AG04450 (cell line): ENCODE measurements at places on chromosomes 2 and 18.
A peak's percentile ranks its signal among the peaks of the same experiment; 100 is the strongest.

GRCh38 chr2:70717431-70718038 lies 50.5 kb downstream of the ADD2 start:
- DNase-seq = no peak

DNA sequence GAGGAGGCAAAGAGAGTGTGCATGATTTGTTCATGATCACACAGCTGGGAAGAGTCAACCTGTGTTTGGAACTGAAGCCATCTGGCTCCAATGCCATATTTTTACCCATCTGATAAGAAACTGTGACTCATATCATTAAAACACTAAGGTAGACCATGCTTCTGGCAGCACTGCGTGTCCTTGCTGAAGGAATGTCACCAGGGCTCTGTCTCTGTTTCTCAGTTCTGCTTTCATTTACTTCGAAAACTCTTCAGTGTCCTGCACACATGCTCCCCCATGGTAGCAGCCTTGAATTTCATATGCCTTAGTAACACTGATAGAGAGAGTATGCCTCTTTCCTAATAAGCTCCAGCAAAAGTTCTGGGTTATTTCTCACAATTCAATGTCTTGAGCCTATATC lies 830.4 kb downstream of the DCDC2C start:
- DNase-seq = no peak

DNA sequence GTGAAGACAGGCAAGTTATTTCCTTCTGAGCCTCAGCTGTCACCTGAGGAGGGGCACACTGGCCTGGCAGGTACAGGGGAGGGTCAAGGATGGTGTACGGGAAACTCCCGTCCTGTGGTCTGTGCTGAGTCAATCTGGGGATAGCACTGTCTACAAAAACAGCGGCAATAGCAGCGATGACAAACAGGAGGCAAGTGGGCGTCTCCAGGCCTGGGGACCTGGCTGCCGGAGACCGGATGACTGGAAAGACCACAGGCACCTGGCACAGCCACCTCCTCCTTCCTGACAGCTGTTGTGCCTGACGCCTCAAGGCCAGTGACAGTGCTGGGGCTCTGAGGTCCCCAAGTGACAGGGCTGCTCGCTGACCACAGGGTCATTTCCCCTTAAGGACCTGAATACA lies 202.1 kb upstream of the HS6ST1 start:
- no peak for DNase-seq

DNA sequence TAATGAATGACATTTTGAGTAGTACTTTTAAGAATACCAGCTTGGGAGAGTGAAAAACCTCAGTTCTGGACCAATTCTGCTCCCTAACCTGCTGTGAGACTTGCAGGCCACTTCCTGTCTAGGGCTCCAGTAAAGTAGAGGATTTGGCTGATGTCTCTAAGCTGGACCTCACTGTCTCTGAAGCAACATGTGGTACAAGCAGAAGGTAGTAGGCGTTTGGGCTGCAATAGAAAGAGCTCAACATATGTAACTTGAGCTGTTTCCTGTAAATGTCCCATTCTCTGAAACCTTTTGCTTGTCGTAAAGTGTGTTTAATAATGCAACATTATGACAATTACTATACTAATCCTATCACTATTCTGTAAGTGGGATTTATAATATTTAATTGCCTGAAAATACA lies 213.1 kb downstream of the MYO3B start:
- DNase-seq = no peak

DNA sequence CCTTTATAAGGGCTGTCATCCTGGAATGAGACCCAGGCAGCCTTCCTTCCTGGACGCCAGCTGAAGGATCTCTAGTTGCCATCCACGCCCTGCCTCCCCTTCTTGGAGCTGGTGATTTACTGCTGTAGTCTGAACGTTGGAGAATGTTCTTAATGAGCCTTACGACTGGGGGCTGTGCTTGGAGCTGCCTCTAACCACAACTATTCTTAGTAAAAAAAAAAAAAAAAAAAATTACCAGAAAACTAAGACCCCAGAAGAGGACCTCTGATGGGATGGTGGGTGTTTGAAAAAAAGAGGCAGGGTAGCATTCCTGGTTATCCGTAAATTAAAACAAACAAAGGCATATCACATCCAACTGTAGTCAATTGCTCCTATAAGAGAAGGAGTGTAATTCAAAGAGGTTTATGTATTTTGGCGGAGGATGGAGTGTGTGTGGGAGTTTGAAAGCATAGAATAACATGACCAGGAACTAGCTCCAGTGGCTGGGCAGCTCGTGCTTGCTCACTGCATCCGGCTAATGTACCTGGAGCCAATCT lies 105.4 kb downstream of the QPCT start:
- no peak for DNase-seq

DNA sequence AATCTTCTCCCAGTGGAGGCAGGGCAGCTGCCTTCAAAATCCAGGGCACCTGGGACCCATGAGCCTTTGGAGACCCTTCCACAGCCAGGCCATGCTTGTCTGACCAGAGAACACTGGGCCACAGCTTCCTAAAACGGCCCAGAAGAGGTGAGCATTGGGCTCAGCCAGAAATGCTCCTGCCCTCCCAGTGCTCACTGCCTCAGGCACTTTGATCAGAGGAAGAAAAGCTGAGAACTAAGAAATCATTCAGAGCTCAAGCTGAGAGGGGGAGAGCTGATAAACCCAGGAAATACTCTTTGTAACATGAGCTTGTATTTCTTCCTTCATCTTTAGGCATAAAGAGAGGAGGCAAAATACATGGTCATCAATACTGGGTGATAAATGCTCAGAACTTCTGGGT lies 365.5 kb upstream of the KLHL29 start:
- DNase-seq = no peak

- no peak for DNase-seq
These were observed 297.7 kb upstream of the DOK6 start for GRCh38 chr18:69102959-69103358.

DNA sequence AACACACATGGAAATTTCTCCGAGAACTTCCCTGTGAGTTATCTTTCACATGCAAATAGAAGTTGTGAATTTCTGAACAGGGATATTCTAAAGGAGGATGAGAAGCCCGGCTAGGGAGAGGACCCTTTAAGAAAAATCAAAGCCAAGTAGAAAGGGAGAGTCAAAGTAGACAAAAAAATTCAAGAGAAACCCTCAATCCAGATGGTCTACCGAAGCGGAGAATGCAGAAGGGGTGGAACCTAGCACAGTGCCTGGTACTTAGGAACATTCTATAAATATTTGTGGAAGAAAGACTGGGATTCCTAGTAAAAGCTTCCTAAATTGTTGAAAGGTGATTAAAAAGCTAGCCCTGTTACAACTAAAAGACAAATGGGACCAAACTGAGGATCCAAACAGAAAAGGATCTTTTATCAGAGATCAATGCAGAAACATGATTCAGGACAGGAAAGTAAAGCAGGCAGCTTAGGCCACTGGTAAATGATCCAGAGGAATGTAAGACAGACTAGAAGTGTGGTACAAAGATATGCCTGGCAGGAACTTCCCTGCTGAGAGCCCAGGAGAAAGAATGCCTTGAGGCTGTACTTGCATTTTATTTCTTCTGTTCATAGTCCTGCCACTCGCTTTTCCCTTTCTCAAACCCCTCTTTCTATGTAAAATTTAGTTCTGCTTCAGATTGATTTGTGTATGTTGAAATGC lies 19.5 kb upstream of the GLS start:
- no peak for DNase-seq

- DNase-seq = peak; percentile 63
These were observed 64.1 kb upstream of the ACVR1C start for GRCh38 chr2:157692768-157693167.

- no peak for DNase-seq
These were observed 3.1 kb upstream of the B3GNT2 start for GRCh38 chr2:62192811-62193210.

DNA sequence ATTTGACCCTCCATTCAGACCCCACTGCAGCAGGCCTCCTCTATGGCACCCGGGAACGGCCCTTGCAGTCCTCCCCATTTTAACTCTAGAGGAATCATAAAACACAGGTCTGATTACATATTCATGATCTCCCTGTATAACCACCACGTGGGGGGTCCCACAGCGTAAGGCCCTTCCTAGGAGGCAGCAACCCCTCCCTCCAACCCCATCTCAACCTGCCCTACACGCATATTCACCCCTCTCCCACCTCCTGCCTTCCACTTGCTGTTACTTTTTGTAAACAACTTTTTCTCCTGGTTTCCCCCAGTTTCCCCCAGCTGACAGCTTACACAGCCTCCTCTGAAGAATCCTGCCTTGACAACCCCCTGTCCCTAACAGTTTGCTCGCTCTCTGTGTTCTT lies 85.1 kb upstream of the FOXI3 start:
- DNase-seq = no peak

- DNase-seq = no peak
These were observed 158.0 kb downstream of the BARD1 start for GRCh38 chr2:214651451-214651850.

GRCh38 chr2:235504441-235505180 lies 10.8 kb downstream of the AGAP1 start:
- no peak for DNase-seq

- DNase-seq = no peak
These were observed 20.7 kb upstream of the C1QL2 start for GRCh38 chr2:119179202-119179601.

- no peak for DNase-seq
These were observed 33.4 kb upstream of the MGAT5 start for GRCh38 chr2:134220344-134220974.

- no peak for DNase-seq
These were observed 947.0 kb upstream of the CDH2 start for GRCh38 chr18:29123706-29124530.

DNA sequence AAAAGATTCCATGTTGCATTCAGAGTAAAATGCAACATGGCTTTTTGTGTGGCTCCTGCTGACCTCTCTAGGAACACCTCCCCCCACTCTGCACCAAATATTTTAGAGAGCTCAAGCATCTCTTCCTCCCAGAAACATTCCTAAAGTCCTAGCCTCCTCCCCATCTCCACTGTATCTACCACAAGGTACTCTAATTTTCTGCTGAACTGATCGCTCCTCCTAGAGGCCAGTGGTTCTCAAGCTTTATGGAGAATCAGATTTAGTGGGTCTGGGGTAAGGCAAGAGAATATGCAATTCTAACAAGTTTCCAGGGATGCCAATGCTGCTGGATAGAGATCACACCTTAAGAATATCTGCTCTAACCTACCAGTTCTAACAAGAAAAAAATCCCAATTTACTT lies 89.5 kb upstream of the HNRNPA3 start:
- DNase-seq = no peak

- no peak for DNase-seq
These were observed 449.5 kb upstream of the HNRNPA3 start for GRCh38 chr2:176763130-176763529.

GRCh38 chr2:202450785-202451184 lies 74.7 kb downstream of the BMPR2 start:
- no peak for DNase-seq

- DNase-seq = no peak
These were observed 48.6 kb upstream of the RAPH1 start for GRCh38 chr2:203583701-203584100.

- DNase-seq = no peak
These were observed 44.8 kb downstream of the SETBP1 start for GRCh38 chr18:44725300-44726058.

DNA sequence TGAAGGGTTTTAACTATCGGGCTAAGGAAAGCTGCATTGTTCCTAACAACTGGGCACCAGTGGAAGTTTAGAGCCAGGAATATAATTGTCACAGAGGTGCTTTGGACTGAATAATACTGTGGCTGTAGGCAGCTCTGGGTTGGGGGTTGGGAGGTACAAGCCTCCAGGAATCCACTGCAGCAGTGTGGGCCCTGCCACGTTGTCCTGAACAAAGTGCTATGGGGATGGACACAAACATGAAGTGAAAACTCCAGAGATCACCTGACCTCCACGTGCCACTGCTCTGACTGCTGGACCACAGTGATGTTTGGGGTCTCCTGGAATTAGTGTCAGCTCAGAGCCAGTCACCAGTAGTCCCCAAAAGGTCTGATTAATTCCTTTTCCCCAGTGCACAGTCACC lies 110.9 kb downstream of the BCL2 start:
- no peak for DNase-seq

- DNase-seq = no peak
These were observed 207.3 kb upstream of the GYPC start for GRCh38 chr2:126448611-126449010.

- DNase-seq = no peak
These were observed at the start of gene SLC9A2 for GRCh38 chr2:102619414-102620319. Gene SLC9A2 (plus strand): TSS chr2:102619553. CDS start chr2:102619849, 296 bp downstream.
